ENCODE measurements at places on chromosomes 13 and 19.

DNA sequence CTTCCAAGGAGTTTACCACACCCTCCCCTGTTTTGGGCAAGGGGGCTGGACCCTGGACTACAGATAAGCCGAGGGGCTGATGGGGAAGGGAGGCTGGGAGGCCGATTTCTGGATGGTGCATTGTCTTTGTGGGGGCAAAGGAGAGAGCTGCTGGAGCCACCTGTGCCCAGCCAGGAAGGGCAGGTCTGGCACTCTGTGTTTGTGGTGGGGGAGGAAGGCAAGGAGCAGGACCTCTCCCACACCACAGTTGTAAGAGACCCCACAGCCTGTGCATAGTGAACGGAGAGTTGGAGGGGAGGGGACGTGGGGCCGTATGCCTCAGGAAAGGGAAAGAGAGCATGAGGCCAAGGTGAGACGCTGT, 16.0 kb upstream of the PRR19 start:
- no peak for DNase-seq

GRCh38 chr19:30338041-30338456, 34.1 kb upstream of the ZNF536 start:
- no peak for DNase-seq

GRCh38 chr13:31859571-31859970, 120.2 kb downstream of the RXFP2 start:
- DNase-seq: no peak

- no peak for DNase-seq
Measured at GRCh38 chr19:1618157-1619093, 13.2 kb upstream of the UQCR11 start.

GRCh38 chr13:50617134-50617721, 226.3 kb downstream of the DLEU7 start:
- DNase-seq: no peak

DNA sequence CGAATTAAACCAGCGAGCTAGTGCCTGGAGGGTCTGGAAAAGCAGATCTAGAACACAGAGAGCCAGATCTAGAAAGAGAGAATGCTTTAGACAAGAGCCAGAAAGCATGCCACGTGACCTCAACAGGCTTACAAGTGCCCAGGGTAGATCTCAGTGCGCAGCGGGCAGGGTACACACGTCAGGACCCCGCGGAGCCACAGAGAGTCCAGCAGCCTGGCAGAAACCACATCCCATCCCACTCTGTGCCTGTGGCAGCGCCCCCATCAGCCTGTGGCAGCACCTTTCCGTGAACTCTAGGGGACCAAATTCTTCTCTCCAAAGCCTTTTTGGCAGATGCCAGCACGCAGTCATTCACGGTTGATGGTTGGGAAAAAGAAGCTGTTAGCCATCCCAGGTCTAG, 5.9 kb downstream of the ARHGEF1 start:
- no peak for DNase-seq

- DNase-seq: no peak
Measured at GRCh38 chr13:45875951-45876350, 24.4 kb upstream of the SIAH3 start.

- DNase-seq: no peak
Measured at GRCh38 chr13:44157606-44158005, 216.0 kb upstream of the SERP2 start.

- no peak for DNase-seq
Measured at GRCh38 chr19:3251229-3251628, 26.8 kb downstream of the CELF5 start.

- no peak for DNase-seq
Measured at GRCh38 chr13:51684076-51684475, 99.8 kb downstream of the WDFY2 start.

- no peak for DNase-seq
Measured at GRCh38 chr13:109384491-109385241, 401.7 kb downstream of the IRS2 start.

- no peak for DNase-seq
Measured at GRCh38 chr13:73090116-73090822, 31.5 kb downstream of the KLF5 start.

DNA sequence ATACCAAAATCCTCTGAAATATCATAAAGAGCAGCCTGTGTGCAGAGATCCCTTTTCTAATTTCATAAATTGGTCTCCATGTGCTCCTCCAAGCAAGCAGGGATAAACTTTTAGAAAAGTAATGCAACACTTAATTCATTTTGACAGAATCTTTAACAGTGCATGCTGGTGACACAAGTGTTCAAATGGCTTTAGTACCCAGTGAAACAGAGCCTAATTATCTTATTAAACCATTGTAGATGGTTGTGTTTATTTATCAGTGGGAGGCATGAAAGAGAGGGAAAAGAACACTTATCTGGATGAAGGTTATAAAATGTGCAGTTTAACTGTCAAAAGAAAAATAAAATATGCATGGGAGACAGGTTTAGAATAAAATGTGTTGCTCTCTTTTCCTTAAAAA, 945.0 kb upstream of the PCDH20 start:
- no peak for DNase-seq

DNA sequence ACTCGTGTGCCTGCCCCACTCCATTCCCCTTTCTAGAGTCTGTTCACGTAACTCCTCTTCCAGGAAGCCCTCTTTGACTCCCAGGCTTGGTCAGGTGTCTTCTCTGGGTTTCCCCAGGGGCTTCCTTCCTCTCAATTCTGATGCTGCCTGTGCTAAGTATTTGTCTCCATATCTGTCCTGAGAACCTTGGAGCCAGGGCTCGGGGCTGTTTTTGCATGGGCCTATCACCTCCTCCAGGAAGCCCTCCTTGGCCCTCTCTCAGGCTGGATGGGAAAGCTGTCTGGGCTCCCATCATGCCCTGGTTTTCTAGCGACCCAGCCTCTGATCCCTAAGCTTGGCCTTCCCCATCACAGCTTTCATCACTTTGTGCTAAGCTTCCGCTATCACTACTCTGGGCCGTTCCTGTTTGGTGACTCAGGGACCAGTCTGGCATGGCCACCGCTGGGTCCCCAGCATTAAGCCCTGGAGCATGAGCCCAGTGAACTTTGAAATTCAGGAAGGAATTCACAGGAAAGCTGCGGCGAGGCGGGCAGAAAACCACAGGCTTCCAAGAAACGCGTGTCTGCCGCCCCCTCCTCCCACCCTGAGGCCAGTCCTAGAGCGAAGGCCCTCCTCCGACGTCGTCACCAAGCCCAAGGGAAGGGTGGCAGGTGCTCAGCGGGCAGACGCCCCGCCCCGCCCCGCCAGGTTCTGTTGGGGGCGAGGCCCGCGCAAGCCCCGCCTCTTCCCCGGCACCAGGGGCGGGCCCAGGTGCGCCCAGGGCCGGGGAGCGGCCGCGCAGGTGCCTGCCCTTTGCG, 486 bp upstream of the SPINT2 start:
- peak; percentile 59 for DNase-seq

GRCh38 chr13:49308097-49308875, 60.6 kb downstream of the CDADC1 start:
- DNase-seq: no peak

- DNase-seq: no peak
Measured at GRCh38 chr13:111011899-111012298, 97.0 kb upstream of the ANKRD10 start.

GRCh38 chr19:27770095-27770494, 1442.9 kb downstream of the UQCRFS1 start:
- no peak for DNase-seq

DNA sequence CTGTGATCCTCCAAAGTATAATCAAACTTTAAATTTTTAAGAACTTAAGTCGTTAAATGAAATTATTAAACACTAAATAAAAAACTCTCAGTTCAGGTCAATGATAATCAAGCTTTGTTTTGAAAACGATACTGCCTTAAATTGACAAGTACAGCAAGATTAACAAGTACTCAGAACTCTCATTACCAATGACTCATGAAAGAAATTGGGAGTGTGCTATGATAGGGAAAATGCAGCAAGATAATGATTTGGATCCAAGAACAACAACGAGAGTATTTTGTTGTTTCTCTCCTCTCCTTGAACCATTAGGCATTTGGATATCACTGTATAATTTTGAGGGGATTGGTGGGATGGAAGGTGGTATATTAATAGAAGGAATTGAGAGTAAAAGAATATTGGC, 10.2 kb downstream of the N4BP2L2 start:
- no peak for DNase-seq

GRCh38 chr13:40983259-40983658, 35.9 kb downstream of the ELF1 start:
- no peak for DNase-seq

GRCh38 chr19:43455321-43456113, 9.9 kb downstream of the LYPD3 start:
- no peak for DNase-seq

DNA sequence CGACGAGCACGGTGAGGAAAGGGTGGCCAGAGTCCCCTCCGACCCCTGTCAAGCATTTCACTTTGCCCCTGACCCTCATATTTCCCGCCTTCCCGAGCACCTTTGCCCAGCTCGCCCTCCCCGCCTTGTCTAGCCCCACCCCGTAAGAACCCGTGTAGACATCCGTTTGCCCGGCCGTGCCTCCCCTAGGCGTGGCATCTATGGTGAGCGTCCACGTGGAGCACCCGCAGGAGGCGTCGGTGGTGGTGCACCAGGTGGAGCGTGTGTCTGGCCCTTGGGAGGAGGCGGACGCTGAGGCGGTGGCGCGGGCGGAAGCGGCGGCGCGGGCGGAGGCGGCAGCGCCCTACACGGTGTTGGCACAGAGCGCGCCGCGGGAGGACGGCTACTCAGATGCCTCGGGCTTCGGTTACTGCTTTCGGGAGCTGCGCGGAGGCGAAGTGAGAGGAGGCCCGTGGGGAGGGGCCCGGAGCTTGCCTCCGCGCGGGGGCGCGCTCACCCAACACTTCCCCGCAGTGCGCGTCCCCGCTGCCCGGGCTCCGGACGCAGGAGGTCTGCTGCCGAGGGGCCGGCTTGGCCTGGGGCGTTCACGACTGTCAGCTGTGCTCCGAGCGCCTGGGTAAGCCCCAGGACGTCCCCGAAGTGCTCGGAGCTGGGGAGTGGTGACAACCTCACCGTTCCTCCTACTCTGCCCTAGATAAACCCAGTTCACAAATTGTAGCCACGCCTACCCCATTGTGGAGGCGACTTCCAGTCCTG, 4.2 kb downstream of the LTBP4 start:
- peak; percentile 61 for DNase-seq

GRCh38 chr13:108859197-108860012, 230.0 kb downstream of the MYO16 start:
- DNase-seq: no peak

DNA sequence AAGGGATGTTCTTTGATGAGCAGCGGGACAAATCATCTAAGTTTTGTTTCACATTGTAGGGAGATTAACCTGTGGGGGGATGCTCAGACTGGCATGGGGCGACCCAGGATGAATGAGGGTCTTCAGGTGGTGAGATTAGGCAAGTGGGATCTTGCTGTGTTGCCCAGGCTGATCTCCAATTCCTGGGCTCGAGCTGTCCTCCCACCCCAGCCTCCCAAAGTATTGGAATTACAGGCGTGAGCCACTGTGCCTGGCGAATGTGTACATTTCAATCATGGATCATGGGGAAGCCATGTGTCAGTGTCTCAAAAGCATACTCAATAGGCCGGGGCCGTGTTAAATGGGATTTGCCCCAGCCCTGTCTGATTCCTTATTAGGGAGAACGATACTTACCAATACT, 8.1 kb downstream of the SLC25A42 start:
- DNase-seq: no peak

DNA sequence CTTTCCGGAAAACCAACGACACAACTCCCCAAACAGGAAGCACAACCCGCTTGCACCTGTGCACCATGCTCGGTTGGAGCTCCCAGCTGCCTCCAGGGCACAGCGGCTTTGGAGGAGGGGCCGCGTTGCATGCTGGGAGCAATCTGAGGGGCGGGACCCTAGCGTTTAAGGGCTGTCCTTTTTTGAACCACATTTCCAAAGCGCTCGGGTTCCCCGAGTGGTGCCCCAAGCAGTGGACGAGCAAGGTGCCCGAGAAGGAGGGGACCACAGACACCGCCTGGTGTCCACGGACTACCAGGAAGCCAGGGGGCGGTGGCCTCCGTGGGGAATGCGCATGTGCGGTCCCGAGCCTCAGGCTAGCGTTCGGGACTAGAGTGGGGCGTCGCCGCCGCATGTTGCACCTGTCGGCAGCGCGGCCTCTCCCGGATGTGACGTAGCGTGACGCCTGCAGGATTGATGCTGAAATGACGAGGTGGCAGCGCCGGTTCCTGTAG, 11.9 kb upstream of the ZNF57 start:
- DNase-seq: peak; percentile 38

DNA sequence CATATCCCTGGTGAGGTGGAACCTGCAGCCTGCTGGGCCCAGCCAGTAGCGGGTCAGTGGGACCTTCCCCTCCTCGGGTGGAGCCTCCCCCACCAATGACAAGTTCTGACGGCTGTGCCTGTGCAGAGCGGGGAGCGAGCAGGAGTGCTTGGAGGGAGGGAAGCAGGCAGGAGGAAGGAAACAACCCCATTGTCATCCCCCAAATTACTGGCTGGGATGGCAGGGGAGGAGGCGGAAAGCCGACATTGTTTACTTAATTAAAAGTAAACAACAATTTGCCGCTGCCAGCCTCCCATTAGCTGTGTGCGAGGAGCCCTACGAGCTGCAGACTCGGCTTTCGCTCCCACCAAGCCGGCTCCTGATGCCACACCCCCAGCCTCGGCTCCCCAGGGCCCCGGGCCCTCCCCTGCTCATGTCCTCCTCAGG, 45.5 kb downstream of the LYL1 start:
- no peak for DNase-seq

GRCh38 chr13:53060840-53061490, 32.4 kb downstream of the OLFM4 start:
- DNase-seq: no peak

GRCh38 chr13:110354715-110355473, 47.8 kb downstream of the COL4A2 start:
- no peak for DNase-seq

GRCh38 chr19:58562122-58563033, 4.0 kb upstream of the UBE2M start:
- no peak for DNase-seq

- DNase-seq: no peak
Measured at GRCh38 chr13:32525766-32526165, 12.8 kb downstream of the N4BP2L2 start.

DNA sequence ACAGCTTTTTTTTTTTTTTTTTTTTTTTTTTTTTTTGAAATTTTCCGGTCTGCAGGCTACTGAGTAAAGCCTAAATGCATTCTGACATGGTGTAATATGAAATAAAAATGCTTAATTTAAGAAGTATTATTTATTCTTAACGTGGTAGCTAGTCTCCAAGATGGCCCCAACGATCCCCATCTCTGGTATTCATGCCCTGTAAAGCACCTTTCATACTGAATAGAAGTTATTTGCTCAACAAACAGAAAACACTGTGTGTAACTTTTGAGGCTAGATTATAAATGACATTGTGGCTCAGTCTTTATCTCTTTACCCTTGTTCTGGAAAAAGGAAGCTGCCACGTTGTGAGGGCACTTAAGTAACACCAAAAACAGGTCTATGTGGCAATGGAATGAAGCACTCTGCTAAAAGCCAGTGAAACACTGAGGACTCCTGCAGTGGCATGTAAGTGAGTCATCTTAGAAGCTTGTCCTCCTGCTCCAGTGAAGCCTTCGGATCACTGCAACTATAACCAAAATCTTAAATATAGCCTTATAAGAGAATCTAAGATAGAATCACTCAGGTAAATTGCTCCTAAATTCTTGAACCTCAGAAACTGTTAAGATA, 128.7 kb downstream of the UGGT2 start:
- DNase-seq: no peak

Data from stimulated activated CD8-positive, alpha-beta memory T cell treated with anti-CD3 and anti-CD28 coated beads, Interleukin-2, amount 100 ng/mL, for 1 hour (primary cell).